ENCODE measurements at places on chromosomes 7 and 10. TPM values are rescaled to one million over a fixed set of nuclear protein-coding genes. Genes with fewer than 3 reads are reported as not detected.

NKX2-3 gene
- total RNA-seq = not detected

MRC1 gene
- 0.02 TPM for total RNA-seq

TMEM270 gene
- total RNA-seq = 0.21 TPM

OR13A1 gene
- not detected for total RNA-seq

HYAL4 gene
- 0.04 TPM for total RNA-seq

MYL10 gene
- total RNA-seq = not detected

CYP3A4 gene
- 0.05 TPM for total RNA-seq

CPA1 gene
- total RNA-seq = not detected

RARRES2 gene
- total RNA-seq = not detected

OR6B1 gene
- not detected for total RNA-seq

All from A549 treated with dexamethasone at 1 μM for 4 hours (cell line).